ENCODE measurements at places on chromosomes 11 and 22.

- DNase-seq: peak; percentile 53
Measured at GRCh38 chr11:11937957-11938356, 70.5 kb downstream of the DKK3 start.

DNA sequence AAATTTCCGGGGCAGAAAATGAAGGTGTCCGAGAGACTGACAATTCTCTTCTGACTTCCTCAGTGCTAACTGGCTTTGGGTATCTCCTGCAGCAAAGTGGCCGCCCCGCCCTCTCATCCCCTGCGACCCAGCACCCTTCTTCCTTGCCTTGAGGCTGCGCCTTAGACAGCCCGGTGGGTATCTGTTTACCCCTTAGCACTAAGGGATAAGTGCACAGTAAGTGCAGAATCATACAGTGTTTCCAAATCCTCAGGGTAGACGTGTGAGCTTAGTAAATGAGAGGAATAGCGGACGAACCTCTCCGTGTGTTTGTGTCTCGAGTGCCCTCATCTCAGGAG, 368 bp upstream of the CHORDC1 start:
- DNase-seq: no peak

- DNase-seq: peak; percentile 51
Measured at GRCh38 chr11:33179348-33179803, 18.1 kb upstream of the CSTF3 start.

DNA sequence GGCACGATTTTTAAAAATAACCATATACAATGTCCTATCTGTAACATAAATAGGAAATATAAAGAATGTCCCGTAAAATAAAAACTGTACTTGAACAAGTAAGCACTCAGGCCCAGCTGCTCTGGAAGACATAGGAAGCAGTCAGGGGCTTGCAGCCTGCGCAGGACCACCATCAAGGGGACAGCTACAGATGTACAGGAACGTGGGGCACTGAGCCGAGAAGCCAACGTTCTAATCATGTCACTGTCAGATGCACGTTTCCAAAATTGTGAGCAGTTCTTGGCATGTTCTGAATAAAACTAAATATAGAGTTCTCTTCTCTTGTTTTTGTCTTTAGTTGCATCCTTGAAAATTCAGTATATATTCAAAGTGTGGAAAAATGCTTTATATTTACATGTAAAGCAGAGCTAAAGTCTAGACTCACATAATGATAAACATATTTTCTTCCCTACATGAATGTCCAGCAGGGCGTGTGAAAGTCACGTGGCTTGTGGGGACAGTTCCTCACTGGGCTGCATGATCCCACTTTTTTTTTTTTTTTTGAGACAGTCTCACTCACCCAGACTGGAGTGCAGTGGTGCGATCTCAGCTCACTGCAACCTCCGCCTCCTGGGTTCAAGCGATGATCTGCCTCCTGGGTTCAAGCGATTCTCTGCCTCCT, 28.4 kb upstream of the TSPAN18 start:
- DNase-seq: no peak

DNA sequence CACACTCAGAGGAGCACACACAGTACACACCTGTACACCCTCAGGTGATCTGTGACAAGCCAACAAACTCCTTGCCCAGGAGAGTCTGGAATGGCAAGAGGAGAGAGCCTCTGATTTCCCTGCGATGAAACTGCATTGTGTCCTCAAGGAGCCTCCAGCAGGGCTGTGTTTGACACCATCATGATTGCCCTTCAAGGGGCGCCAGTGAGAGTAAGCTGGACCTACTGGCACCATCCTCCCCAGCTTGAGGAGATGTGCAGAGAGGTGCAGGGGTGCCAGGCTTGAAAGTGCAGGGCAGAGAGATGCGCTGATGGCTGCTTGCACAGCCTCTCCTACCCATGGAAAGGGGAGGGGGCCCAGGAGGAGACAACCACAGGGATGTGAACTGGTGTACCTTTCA, 188.8 kb upstream of the CADM1 start:
- no peak for DNase-seq

DNA sequence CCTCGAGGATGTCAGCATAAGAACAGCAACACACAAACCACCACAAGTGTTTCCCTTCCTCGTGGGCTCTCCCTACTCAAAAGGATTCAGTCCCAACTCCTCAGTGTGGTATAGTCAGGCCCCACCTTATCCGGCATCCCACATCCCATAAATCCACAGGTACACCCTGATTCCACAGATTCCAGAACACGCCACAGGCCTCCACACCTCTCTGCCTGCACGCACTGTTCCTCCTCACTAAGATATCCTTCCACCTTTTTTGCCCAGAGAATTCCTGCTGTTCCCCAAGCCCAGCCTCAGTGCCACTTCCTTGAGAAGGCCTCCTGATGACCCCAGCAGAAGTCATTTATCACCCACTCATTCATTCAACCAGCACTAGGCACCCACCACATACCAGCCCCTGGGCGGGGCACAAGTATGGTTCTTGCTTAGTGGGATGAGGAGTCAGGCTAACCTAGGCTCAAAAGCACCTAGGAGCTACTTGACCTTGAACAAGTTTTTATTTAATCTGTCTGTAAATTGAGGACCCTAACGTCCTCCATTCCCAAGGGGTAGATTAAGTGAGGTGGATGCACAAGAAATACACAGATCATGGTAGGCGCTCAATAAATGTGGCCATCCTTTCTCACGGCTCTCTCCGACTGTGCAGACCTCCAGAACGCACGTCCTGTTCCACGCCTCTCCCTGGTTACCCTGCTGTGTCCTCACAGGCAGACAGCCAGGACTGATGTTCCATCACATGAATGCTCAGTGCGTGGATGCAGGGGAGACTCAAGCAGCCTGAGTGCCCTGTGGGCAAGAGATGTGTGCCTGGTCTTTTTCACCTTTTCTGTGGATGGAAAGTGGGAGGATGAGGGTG, 2.1 kb upstream of the KCNJ4 start:
- DNase-seq: no peak

- DNase-seq: no peak
Measured at GRCh38 chr22:49368221-49368975, 459.3 kb downstream of the BRD1 start.

GRCh38 chr11:83725728-83726127, 439.6 kb upstream of the CCDC90B start:
- DNase-seq: no peak

- no peak for DNase-seq
Measured at GRCh38 chr11:954392-955153, 28.9 kb downstream of the AP2A2 start.

DNA sequence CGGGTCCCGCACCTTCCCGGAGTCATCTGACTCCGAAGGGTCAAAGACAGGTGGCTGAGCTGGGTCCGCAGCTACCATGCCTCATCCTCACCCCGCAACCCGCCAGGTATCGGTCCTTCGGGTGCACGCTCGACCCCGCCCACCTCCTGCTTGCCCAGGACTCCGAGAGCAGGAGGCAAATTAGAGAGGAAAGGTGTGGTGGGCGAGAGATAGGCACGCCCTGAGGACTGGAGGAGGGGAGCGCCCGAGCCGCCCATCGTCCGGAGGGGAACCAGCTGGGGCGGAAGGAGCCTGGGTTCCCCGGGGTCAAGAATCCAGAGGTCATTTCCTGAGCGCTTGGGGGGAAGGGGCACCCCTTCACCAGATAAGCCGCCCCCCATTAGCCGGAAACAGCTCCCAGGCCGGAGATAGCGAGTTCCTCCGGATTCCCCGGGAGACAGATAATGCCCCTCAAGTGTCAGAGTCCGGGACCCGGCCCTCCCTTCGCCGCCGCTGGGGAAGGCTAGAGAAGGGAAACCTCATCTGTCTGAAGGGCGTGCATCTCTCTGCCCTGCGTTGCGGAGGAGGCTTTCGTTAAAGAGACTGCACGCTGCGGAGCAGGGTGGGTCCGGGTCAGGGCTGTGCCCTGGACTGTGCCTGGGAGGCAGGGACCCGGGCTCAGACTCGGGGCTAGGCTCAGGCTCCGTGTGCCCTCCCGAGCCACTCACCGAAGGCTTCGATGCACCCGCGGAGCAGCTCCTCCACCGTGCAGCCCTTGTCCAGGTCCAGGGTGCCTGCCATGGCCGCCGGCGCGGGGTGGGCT, 1.7 kb downstream of the RASGRP2 start:
- peak; percentile 21 for DNase-seq

- no peak for DNase-seq
Measured at GRCh38 chr11:126415669-126416420, 60.4 kb downstream of the ST3GAL4 start.
